ENCODE measurements at places on chromosomes 3 and 15.

DNA sequence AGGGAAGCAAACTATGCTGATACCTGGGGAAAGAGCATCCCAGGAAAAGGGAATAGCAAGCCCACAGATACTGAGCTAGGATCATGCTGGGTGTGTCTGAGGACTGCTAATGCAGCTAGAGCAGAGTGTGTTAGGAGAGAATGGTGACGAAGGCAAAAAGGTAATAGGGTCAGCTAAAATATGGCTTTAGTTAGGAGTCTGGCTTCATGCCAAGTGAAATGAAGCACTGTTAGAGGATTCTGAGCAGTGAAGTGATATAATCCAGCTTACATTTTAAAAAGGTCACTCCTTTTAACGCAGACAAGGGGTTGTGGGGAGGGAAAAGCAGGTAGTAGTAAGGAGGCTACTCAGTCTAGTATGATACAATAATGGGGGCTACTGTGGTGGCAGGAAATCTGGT lies 30.4 kb downstream of the SECISBP2L start:
- DNase-seq: no peak

DNA sequence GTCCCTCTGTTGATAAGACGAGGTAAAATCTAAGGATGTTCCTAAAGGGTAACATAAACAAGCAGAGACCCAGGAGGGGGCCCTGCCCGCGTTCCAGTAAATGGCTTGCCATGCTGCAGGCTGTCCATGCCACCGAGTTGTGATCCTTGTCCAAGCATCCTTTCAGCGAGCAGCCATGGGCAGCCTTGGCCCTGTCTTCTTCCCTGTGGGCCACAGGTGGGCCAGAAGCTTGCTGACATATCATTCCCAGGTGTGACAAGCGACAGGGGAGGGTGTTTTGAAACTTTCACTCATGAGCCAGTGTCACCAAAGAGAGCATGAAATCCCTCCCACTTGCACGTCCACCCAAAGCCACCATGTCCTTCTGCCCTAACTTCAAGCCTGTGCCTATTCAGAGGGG lies 53.7 kb downstream of the PCSK6 start:
- DNase-seq: no peak

- no peak for DNase-seq
These were observed 138.7 kb downstream of the FOXP1 start for GRCh38 chr3:71444861-71445259.

- no peak for DNase-seq
These were observed 19.1 kb downstream of the SLC6A20 start for GRCh38 chr3:45777111-45777745.

- DNase-seq: no peak
These were observed 1.5 kb upstream of the NEO1 start for GRCh38 chr15:73050561-73051295.

- peak; percentile 21 for DNase-seq
These were observed 35.6 kb downstream of the MAP2K5 start for GRCh38 chr15:67578020-67578600.

- DNase-seq: peak; percentile 33
These were observed 27.9 kb upstream of the SFMBT1 start for GRCh38 chr3:53073553-53074365.

DNA sequence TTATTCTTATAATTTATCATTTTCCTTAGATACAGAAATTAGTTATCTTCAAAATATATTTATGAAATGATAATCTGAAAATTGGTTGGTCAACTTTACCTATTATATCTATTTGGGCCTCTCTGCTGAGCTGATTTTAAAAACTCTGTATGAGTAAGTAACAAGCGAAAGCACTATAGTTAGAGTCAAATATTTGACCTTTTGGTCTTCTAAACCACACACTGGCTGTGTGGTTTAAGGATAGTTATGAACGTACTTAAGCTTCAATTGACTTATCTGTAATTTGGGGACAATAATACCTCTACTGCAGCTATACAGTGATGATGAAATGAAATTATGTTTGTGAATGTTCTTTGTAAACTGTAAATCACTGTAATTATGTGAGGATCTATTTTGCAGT lies 763.9 kb upstream of the GRM7 start:
- DNase-seq: no peak

DNA sequence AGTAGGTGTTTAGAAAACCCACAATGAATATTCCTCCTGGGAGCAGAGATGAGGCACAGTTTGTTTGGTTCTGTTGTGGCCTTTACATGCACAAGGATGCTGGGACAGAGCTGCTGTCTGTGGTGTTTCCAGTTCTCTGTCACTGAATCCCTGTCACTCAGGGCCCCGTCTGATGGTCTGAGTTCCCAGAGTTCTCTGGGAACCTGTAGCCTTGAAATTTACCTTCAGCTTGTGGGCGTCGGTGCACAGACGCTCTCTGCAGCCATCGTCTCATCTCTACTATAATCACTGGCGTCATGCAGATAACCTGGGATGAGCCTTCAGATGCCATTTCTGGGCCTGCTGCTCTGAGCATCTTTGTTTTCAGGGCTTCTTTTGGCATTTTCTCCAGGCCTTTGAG lies 81.9 kb downstream of the LRRK1 start:
- DNase-seq: no peak

DNA sequence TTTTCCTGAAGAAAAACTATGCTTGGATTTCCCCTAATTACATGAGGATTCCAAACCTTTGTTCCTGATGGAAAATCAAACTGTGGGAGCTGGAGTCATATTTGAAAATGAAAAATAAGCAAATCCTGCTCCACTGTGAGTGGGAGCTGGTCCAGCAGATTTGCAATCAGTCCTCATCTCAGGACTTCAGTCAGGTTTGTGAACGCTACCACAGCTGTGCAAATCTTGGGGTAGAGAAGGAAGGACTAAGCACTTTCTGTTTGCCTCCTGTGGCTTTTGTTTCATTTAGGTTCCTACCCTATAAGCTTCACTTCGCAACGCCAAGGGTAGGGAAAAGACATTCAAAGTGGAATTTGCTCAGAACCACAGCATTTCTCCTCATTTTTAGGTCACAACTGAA lies 238.2 kb downstream of the TUSC7 start:
- DNase-seq: no peak

DNA sequence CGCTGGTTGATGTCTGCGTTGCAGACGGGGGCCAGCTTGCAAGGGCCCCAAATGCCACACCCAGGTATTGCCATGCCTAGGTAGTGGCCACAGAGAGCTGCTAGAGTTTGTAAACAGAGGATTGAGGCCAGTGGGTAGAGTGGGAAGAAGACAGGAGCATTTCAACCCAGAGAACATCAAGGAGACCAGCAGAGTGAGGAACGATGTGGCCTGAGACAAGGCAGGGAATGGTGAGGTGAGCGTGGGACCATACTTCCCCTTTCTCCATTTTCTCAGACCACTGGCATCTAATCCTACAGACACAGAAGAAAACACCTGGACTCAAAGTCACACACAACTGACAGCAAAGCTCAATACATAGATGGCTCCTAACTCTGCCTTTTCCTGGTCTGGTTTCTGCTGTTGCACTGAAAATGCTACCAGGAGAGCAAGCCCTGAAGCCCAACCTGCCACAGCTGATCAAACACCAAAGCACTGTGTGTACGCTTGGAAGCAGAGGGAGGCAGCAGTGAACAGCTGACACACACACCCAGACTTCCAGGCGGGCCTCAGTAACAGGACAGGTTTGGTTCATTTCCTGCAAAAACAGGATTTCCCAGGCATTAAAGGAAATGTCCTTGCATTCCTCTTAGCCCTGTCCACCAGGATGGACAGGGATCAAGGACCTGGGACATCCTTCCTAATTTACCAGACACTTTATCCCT lies 1.6 kb downstream of the FAM174B start:
- DNase-seq: peak; percentile 21

All from RKO (cell line).